Right renal cortex interstitium (tissue), 3 donors: ENCODE measurements at places on chromosomes 2 and 18.

- DNase-seq, result no peak
Observed at GRCh38 chr2:127637725-127638252, 8.2 kb upstream of the GPR17 start.

- no peak for DNase-seq
Observed at GRCh38 chr18:77131652-77132368, 773 bp downstream of the MBP start.

- no peak for DNase-seq
Observed at GRCh38 chr2:213148572-213149261, 2.7 kb downstream of the IKZF2 start.

- DNase-seq, result no peak
Observed at GRCh38 chr2:237916296-237916695, 50.5 kb upstream of the UBE2F start.
